Erythroblast (primary cell): ENCODE measurements at places on chromosomes 6 and 20.

DNA sequence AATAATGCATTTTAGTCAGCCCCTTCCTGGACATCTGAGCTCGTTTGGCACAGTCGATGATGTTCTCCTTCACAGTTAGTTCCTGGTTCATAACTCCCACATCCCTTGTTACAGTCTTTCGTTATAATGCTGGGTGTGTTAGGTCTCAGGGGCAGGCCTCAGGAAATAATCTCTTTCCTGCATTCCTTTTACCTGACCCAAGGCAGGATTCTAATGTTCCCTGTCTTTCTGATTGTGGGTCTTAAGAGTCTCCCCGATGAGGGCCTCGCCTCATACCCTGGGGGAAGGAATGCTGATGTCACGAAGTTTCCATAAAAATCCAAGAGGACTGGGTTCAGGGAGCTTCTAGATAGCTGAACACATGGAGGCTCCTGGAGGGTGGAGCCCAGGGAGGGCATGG lies 104.0 kb upstream of the CARMIL1 start:
- DNase-seq: no peak

GRCh38 chr20:37277253-37277593 lies 12.2 kb upstream of the MANBAL start:
- DNase-seq: no peak

DNA sequence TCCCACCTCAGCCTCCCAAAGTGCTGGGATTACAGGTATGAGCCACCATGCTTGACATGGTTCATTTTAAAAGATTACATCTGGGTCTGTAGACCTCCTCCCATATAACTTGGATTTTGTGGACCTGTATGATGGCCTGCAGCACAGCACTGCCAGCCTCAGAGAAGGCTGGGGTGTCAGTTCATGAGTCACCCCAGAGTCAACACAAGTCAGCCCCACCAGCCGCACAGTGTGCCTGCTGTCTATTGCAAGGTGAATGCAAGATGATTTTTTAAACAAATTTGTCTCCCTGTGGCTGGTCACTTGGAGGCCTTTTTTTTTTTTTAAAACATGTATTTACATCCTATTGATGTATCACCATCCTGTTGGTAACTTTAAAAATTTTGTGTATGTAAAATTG lies 76.7 kb downstream of the RREB1 start:
- peak; percentile 11 for DNase-seq

GRCh38 chr6:158029668-158030230 lies 48.1 kb downstream of the SYNJ2 start:
- DNase-seq: peak; percentile 31

DNA sequence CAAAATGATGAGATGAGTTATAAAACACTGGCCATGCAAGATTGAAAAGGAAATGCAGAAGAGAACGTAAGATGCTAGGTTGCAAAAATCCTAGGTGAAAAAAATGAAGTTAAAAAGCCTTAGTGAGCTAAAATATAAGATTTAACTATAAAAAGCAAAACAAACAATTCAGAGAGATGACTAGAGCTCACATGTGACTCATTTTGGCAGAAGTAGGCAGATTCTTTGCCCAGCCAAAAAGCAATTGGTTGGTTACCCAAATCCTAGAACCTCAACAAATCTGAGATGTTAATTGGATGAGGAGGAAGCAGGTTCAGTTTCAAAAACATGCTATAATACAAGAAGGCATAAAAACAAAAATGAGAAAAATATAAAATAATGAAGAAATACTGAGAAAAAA lies 249.1 kb downstream of the OGFRL1 start:
- DNase-seq: no peak

DNA sequence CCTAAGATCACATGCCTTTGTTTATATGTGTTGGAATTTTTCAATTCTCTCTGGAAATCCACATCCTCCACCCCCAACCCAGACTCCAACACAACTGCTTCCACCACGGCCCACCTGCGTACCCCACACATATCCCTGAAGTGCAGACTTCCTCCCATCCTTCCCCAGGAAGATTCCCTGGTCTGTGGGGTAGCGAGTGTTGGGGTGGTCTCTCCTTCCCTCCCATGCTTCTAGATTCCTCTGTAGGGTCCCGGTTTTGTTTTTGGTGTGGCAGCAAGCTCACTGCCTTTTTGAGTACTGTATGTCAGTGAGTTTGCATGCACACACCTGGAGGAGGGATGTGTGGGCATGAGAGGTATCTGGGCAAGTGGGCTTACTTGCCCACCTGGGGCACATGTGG lies 127.6 kb downstream of the MRPL14 start:
- DNase-seq: no peak

DNA sequence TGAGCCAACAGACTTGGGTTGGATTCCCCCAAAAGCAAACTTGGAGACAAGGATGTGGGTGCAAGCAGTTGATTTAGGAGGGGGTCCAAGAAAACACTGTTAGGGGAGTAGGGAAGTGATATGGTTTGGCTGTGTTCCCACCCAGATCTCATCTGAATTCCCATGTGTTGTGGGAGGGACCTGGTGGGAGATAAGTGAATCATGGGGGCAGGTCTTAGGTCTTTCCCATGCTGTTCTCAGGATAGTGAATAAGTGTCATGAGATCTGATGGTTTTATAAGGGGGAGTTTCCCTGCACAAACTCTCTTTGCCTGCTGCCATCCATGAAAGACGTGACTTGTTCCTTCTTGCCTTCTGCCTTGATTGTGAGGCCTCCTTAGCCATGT lies 542.6 kb downstream of the DHX35 start:
- DNase-seq: no peak

DNA sequence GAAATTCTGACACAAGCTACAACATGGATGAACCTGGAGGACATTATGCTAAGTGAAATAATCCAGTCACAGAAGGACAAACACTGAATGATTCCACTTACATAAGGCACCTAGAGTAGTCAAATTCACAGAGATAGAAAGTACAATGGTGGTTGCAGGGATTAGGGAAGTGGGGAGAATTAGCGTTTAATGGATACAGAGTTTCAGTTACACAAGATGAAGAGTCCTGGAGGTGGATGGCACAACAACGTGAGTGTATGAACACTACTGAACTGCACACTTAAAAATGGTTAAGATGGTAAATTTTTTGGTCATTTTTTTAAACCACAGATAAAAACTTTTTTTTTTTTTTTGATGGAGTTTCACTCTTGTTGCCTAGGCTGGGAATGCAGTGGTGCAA lies 24.7 kb downstream of the MOCS3 start:
- DNase-seq: no peak

- DNase-seq: no peak
These were observed 25.4 kb downstream of the CCDC167 start for GRCh38 chr6:37474316-37474715.

GRCh38 chr20:47818996-47819609 lies 33.8 kb upstream of the SULF2 start:
- DNase-seq: no peak

- no peak for DNase-seq
These were observed 28.6 kb upstream of the MOCS1 start for GRCh38 chr6:39962831-39963230.

DNA sequence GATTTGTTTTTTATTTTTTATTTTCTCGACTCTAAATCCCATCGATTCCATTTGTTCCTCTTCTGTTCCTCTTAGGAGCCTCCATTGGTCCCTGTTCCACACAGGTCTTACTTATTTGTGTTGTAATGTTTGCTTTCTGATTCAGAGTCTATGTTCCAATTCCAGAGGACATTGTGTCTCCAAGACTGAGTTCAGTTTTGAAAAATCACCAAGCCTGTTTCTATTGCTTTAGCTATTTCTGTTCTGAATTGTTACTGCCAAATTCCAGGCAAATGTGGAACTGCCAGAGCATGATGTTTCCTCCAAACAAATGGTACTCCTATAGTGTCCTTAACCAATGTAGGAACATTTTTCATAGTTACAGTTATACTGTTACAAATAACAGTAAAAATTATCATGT lies 270.9 kb upstream of the SPTLC3 start:
- DNase-seq: no peak
